ENCODE measurements at places on chromosomes 12 and 14.

DNA sequence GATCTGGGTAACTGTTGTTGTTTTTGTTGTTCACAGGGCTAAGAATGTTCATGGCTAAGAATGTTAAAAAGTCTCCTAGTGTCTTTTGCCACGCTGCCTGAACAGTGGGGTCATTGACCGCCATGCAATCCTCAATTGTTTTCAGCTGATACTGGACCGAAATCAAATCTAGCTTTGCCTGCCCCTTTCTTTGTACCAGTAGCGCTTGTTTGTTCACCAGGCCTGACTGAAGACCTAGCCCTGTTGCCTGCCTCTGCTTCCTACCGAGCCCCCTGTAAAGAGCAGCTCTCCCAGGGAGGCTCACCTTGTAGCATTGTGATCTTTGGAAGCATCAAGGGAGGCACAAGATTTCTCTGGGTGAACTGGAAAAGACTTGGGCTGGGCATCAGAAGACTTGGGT is 6.7 kb downstream of the PSEN1 start:
- DNase-seq = no peak

GRCh38 chr12:121009741-121010140 is 6.5 kb downstream of the C12orf43 start:
- DNase-seq = no peak

- DNase-seq = no peak
Measured at GRCh38 chr12:129312048-129312447, 458.8 kb downstream of the GLT1D1 start.

GRCh38 chr12:116443821-116444589 is 115.2 kb upstream of the MAP1LC3B2 start:
- DNase-seq = no peak

DNA sequence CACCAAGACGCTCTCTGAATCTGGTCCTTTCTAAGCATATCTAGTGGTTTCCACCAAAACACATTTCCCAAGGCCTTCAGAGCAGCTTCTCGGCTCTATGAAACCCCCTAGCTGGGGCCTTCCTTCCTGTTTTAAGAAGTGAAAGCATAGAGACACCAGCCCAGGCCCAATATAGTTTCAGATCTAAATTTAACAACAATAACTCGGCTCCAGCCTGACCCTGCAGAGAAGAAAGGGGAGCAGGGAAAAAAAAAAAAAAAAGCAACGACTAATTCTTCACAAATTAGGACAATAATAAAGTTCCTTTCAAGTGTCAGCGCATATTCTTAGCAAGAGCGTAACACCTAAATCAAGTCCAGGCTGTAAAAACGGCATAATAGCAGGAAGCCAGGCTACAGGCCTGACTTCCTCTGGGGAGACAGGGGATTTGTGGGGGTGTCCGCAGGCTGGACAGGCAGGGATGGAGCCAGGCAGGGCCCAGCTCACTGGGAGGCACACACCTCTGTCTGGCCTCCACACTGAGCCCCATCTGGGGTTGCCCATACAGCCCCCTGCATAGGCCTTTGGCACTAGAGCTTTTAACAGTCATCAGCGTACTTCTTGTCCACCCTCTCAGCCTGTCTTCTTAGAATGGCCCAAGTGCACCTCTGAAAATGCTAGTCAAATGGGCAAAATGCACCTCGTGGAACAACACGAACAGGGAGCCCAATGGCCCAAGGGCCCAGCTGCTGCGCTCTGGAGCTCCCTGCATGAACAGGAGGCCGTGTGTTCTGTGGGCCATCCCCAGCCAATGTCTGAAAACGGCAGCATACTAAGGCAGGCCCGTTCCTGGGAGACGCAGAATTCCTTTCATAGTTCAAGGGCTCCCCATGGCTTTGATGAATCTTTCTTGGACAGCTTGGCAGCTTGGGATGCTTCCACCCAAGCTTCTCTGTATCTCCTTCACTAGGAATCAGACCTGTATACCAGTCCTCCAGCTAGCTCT is 772.9 kb downstream of the MED13L start:
- no peak for DNase-seq

DNA sequence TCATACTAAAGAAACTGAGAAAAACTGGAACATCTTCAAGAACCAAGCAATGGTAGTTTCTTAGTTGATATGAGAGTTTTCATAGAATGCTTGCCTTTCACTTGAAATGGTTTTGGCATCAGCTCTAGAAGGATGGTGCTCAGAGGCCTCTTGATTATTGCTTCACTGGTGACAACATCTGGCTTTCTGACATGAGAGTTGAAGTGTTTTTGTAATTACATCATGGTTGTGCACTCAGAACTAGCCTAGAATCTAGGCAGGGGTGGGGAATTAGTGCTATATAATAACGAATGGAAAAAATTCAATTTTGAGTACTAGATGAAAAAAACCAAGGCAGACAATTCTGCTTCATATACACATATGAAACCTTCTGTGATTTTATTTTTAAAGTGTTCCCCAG is 172.8 kb upstream of the LMNTD1 start:
- DNase-seq = no peak

GRCh38 chr12:118302053-118302452 is 70.7 kb downstream of the TAOK3 start:
- no peak for DNase-seq

GRCh38 chr12:122076743-122077495 is 1.6 kb upstream of the MLXIP start:
- no peak for DNase-seq

GRCh38 chr12:85275374-85275773 is 4.6 kb upstream of the ALX1 start:
- no peak for DNase-seq

DNA sequence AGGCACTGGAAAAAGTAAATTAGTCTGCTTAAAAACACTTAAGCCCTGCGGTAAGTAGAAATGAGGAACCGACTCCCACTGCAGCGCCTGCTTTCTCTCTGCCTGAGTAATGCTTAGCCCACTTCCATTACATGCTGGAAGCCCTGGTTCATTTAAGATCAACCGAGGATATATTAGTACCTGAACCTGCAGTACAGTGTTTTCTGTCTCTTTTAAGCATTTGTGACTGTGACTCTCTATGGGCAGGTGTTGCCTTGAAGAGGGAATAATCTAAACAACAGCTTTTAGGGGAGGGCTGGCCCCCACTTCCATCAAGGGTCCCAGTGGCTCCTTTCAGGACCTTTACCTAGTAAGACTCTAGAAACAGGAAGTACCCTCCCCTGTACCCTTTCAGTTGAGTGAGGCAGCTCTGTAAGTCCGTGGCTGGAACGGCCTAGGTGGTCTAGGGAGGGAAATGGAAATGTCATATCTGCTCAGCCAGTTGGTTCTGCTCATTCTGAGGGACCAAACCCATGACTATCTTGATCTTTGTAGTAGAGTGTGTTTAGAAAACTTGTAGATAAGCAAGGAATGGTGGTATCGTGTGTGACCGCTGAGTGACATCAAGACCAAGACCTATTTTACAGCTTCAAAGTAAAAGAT is 56.2 kb downstream of the FNTB start:
- DNase-seq = no peak

DNA sequence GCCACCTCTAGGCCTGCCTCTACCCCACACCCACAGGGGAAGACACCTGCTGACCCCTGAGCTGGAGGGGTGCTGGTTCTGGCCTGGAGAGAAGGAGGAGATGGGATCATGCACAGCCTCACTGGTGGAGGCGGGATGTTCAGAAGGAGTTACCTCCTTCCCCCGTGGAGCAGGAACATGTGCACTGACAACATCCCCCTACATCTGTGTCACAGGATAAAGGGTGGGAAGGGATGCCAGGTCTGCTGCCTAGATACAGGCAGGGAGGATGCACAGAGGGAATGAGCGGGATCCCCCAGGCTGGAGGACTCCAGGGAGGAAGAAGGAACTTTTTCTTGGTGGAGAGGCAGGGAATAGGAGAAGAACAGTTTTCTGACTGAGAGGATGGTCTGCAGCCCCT is 8.8 kb downstream of the NRXN3 start:
- no peak for DNase-seq

DNA sequence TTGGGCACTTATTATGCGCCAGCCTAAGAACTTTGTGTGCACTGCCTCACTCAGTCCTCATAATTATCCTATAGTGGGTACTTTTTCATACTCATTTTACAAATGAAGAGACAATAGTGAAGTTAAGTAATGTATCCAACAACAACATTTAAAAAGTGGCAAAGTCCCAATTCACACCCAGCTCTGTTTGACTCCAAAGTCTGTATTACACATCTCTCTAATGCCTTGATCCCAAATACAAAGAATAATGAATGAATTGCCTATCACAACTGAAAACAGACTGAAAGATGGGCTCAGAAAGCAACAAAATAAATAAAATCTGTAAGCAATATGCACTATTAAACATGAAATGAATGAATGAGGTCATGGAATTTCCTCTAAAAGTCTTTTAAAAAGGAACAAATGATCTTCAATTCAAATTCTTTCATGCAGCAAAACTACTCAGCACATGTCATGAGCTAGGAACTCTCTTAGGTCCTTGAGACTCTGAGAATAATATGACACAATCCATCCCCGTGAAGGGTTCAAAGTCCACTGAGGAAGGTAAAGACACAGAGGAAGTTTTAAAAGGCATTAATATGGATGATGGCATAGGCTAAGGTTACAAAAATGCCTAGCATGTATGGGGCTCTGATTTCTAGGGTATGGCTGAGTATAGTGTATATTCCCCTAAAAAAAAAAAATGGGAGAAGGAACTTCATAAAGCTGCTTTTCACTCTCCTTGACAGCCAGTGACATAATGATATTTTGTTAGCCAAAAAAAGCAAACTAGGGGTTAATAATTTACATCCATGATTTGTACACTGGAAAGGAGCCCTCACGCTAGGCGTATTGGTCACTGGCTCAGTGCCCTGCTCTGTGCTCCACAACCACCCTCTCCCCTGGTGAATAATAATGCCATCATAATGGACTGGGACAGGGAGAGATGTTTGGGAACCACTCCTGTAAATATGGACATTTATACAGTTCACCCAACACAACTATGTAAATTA is 103.4 kb downstream of the SLC2A13 start:
- DNase-seq = no peak

GRCh38 chr12:114529966-114530365 is 124.0 kb upstream of the TBX5 start:
- no peak for DNase-seq

GRCh38 chr12:100656856-100657255 is 83.4 kb downstream of the GAS2L3 start:
- no peak for DNase-seq

GRCh38 chr14:52974406-52974805 is 23.6 kb upstream of the FERMT2 start:
- no peak for DNase-seq

GRCh38 chr12:51281202-51281924 is 11.1 kb upstream of the SMAGP start:
- no peak for DNase-seq

DNA sequence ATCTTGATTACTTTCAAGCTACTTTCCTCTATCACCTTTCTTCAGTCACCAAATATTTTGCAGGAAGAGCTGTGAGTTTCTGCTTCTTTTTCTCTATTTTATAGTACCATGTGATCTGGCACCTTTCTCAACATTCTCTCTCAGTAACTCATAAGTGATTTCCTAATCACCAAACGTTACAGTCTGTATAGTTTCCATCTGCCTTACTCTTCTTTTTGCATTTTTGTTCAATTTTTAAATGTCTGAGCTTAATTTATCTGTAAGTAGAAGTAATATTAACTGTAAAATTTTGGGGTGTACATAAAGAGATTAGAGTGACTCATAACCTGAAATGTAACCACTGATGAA is 422.1 kb upstream of the SYT1 start:
- DNase-seq = no peak

DNA sequence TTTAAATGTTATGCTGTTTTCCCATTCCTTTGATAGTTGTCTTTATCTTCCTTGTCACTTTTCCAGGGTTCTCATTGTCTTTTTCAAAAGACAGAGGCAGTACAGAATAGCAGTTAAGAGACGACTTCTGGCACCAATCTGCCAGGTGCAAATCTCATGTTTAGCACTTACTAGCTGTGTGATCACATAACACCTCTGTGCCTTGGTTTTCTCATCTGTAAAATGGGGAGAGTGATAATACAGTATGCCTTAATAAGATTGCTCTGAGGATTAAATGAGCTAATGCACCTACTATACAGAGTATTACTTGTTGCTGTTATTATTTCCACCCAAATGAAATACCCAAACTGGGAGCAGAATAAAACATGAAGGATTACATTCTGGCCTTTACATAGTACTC is 4.8 kb downstream of the GPR135 start:
- no peak for DNase-seq

DNA sequence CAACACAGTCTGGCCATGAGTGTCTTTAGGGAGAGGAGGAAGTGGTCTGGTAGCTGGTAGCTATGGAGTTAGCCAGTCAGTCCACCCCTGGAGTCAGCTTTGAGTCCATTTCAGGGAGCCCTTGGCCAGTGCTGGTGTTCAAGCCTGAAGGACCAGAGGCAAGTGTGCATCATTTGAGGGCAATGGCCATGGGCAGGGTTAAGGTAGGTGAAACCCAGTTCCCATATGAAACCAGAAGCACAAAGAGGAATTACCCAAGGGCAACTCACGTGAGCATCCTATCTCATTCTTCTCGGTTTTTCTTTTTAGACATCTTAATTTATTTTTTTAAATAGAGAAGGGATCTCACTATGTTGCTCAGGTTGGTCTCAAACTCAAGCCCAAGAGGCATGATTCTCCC is 61.3 kb upstream of the ACTN1 start:
- DNase-seq = no peak

DNA sequence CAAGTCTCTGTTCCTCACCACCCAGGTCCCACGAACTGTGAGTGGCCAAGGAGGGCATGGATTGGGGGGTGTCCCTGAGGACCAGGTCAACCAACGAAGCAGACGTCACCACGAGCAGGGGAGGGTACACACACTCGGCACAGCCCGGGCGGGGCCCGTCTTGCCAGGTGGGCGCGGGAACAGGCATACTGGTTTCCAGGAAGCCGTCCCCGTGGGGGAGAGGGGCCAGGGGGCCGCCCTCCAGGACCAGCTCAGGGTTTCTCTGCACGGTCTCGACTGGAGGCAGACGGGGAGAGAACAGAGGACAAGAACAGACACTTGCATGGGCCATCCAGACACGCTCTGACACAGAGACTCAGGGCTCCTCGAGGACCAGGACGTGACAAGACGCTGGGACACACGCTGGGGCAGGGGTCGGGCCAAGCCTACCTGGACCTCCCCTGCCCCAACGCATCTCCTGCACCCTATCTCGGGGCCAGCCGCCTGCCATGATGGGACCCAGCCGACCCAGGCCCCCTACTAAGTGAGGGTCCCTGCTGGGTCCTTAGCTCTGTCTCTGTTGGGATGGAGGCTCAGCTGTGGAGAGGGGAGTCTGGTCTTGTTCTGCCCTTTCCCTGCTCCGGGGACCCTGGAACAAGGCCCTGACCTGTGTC is 11.3 kb downstream of the ARL6IP4 start:
- no peak for DNase-seq

- DNase-seq = no peak
Measured at GRCh38 chr12:68530965-68531364, 79.7 kb upstream of the RAP1B start.

Measured in CD4-positive, alpha-beta memory T cell (primary cell).